Uterus (tissue), 4 donors: ENCODE measurements at places on chromosomes 5 and 9.

DNA sequence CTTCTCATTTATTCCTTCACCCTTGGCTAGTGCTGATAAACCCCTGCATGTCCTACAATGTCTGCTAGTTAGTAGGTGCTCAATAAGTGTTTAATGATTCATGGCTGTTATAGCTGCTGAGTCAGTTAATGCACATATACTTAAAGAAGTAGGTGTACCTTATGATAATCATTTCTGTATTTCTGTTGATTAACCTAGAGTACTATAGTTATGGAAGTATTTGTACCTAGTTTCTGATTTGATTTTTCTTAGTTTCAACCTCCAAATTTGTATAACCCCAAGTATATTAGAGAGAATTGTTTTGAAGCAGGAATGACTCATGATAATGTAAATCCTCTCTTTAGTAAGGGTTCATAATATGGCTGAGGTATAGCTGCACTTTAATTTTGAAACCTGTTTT lies 8.9 kb downstream of the SMAD5 start:
- no peak for DNase-seq

GRCh38 chr5:18074961-18075360 lies 440.7 kb downstream of the TAF11L14 start:
- no peak for DNase-seq

DNA sequence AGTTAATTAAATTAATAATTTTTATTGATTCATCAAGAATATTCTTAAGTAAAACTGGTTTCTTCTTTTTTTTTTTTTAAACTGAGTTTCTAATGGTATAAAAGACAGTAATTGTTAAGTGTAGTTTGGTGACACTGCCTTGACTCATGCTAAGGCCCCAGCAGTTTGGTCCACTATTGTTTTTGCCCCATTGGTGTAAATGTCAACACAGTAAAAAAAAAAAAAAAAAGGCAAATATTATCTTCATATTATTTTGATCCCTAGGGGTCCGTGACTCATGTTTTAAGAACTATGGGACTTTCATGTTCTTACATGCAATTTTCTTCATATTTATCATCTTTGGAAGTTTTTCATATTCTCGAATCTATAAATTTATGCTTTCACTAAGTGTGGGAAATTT lies 29.2 kb upstream of the JAK2 start:
- no peak for DNase-seq

DNA sequence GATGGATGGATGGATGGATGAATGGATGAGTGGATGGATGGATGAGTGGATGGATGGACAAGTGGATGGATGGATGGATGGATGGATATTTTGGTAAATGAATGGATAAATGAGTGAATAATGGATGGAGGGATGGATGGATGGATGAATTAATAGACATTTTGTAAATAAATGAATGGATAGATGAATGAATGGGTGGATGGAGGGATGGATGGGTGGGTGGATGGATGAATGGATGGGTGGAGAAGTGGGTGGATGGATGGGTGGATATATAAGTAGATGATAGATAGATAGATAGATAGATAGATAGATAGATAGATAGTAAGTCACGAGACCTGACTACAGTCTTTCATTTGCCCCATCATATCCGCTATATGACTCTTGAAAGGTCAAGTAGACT lies 82.7 kb upstream of the OLFM1 start:
- no peak for DNase-seq

GRCh38 chr9:6955251-6955921 lies 197.6 kb downstream of the KDM4C start:
- DNase-seq: no peak

- no peak for DNase-seq
Measured at GRCh38 chr5:16617274-16617968, 624 bp upstream of the RETREG1 start.

DNA sequence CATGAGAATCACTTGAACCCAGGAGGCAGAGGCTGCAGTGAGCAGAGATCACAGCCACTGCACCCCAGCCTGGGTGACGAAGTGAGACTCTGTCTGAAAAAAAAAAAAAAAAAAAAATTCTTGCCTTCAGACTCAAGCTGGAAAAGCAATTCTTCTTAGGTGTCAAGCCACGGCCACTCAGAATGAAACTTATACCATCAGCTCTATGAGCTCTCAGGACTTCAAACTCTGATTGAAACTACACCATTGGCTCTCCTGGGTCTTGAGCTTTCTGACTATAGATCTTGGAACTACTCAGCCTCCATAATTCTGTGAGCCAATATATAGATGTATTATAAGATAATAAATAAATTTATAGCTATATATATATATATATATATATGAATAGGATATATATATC lies 12.9 kb upstream of the FGF10 start:
- DNase-seq: no peak

GRCh38 chr5:55022450-55022849 lies 1.6 kb upstream of the GZMK start:
- no peak for DNase-seq
